ENCODE measurements at places on chromosomes 13 and 19.

- DNase-seq = no peak
These were observed 242.9 kb upstream of the DACH1 start for GRCh38 chr13:72109863-72110262.

DNA sequence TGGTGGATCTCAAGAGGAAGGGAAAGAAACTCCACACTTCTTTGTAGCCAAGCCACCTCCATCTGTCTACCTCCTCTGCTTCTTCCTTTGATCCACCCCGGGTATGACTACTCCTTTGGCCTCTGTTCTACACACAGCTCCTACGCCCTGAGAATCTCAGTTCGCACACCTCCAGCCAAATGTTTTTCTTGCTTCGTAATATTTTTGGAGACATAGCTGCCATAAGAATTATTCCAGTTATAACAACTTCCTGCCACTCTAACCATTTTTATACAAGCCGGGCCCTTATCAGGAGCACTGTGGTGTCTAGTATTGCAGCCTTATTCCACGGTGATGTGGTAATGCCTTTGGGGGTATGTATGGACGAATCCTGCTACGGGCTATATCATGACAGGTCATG is 126.7 kb downstream of the STARD13 start:
- DNase-seq = peak; percentile 90

GRCh38 chr19:39825093-39825463 is 8.9 kb downstream of the DYRK1B start:
- DNase-seq = no peak

DNA sequence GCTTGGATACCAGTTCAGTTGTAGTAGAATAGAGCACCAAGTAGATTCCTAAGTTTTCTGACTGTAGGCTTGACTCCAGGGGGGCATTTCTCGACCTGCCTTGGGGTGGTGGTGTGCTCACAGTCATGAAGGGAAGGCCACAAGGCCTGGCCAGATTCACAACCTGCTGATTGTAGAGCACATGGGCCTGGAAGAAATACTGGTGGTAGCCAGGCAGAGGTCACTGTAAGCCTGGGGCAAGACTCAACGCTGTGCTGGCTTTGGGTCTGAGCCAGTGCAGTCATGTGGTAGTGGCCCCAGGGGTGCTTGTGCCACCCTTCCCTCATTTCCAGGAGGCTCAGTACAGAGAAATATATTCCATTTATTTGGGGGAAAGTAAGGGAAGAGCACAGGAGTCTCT is 832.3 kb upstream of the SLC10A2 start:
- DNase-seq = no peak

- DNase-seq = no peak
These were observed at the start of gene C5AR2 for GRCh38 chr19:47331931-47332547. TSS of gene C5AR2 (plus strand) at chr19:47332175. CDS start at chr19:47340800, 8,625 bp downstream.

GRCh38 chr13:109654341-109655205 is 131.8 kb downstream of the IRS2 start:
- no peak for DNase-seq

DNA sequence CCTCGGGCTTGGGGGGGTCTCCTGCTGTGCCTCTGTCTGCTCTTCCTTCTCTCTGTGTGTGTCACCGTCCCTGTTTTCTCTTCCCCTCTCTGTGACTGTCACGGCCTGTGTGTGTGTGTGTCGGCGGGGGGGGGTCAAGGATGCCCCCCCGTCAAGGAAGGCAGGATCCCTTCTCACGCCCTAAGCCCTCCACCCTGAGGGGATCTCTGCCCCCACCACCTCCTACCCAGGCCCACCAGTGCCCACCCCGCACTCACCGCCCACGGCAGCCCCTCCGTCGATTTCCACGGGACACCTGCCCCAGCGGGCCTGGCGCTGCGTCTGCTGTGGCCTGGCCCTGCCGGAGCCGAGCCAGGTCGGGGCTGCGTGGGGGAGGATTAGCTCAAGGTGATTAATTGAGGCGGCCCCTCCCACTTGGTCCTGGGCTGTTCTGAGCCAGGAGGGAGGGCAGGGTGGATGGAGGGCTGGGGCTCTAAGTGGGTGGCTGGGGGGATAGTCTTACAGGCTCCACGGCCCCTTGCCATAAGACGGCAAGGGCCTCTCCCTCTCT is at the start of gene RAX2:
TSS of gene RAX2 (minus strand) at position 323 of the 550 bp plus-strand sequence. CDS start 486 bp downstream, outside the sequence.
- DNase-seq = no peak

DNA sequence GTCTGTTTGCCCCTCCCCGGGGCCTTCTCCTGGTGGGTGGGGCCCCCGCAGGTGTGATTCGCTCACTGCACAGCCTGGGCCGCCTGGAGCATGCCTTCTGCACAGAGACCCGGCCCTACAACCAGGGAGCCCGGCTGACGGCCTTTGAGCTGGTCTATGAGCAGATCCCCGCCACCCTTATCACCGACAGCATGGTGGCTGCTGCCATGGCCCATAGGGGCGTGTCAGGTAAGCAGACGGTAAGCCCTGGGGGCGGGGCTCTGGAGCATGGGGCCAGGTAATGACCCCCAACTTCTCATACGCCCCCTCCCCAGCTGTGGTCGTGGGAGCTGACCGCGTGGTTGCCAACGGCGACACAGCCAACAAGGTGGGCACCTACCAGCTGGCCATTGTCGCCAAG is 4.2 kb downstream of the MRI1 start:
- DNase-seq = no peak

GRCh38 chr19:5022066-5022860 is 53.4 kb downstream of the KDM4B start:
- DNase-seq = no peak

GRCh38 chr19:1756264-1756663 is 3.0 kb downstream of the ONECUT3 start:
- DNase-seq = no peak

GRCh38 chr19:39154629-39155100 is 29.1 kb downstream of the PAK4 start:
- no peak for DNase-seq
